ENCODE measurements at places on chromosomes 12 and 14.

DNA sequence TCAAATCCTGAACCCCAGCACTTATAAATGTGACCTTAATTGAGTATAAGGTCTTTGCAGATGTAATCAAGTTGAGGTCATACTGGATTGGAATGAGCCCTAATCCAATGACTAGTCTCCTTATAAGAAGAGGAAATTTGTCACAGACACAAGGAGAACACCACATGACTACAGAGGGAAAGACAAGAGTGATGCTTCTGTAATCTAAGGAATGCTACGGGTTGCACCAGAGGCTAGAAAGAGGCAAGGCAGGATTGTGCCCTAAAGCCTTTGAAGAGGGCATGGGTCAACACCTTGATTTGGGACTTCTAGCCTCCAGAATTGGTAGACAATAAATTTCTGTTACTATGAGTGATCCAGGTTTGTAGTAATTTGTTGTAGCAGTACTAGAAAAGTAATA is 135.0 kb downstream of the FOXG1 start:
- no peak for DNase-seq

GRCh38 chr12:2300886-2301285 is 248.1 kb downstream of the CACNA1C start:
- DNase-seq, result no peak

DNA sequence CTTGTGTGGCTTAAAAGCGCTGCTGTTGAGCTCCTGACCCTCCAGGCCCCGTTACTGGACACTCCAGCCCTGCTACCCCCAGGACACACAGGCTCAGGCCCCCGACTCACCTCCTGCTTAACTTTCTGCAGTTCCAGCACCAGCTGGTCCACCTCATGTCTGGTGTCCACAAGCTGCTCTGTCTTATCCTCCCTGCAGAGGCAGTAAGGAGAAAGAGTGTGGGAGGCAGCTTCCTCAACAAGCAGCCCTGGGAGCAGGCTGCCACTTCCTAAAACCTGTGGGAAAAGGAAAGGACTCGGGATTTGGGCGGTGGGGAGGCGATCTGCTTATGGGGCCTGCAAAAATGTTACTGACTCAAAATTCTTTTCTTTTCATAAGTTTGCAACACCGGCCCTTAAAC is 79.2 kb downstream of the CCDC88C start:
- DNase-seq, result no peak

DNA sequence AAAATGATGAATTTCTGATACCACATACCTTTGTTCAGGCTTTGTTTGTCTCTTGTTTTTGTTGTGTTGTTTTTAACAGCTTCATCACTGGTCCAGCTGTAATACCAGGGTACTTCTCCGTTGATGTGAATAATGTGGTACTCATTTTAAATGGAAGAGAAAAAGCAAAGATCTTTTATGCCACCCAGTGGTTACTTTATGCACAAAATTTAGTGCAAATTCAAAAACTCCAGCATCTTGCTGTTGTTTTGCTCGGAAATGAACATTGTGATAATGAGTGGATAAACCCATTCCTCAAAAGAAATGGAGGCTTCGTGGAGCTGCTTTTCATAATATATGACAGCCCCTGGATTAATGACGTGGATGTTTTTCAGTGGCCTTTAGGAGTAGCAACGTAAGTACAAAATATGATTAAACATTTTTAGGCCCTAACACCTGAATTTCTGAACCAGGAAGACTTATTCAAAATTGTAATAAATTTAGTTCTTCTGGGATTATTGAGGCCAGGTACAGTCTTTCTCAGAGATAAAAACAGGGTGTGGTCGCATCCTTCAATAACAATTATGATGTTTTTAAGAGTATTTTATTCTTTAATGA is 22.4 kb downstream of the RXYLT1 start:
- no peak for DNase-seq

DNA sequence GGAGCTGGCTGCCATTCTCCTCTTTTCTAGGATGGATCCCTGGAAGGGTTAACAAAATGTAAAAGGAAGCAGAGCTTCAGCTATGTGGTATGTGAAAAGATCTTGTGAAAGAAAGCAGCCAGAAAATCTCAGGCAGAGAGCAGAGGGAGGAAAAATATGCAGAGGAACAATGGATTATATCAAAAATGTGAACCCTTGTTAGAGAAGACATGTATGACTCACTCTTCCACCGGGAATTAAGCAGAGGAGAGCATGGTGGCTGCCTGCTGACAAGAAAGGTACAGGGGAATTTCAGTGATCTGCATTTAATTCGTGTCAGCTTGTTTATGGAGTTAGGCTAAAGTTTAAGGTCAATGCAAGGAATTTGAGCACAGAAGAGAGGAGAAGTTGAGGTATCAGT is 46.3 kb downstream of the KCNA1 start:
- no peak for DNase-seq

DNA sequence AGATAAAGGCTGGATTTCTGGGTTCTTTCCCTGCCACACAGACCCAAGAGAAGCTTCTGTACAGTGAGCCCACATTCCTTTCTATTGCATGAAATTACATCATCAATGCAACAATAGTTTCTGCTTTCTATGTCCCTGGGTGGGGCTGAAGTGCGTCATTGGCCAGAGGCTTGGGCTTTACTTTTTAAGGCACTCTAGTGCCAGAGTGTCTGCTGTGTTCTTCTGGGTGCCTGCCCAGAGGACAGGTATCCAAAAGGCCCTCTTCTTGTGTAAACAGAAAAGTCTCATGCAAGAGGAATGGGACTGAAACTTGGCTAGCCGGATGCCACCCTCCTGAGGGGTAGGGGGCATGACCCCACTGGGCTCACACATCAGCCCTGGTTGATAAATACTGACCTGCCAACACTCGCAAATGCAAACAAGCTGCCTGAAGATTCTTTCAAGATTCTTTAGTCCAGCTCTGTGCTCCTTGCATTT is 5.9 kb downstream of the KRT86 start:
- DNase-seq, result no peak

DNA sequence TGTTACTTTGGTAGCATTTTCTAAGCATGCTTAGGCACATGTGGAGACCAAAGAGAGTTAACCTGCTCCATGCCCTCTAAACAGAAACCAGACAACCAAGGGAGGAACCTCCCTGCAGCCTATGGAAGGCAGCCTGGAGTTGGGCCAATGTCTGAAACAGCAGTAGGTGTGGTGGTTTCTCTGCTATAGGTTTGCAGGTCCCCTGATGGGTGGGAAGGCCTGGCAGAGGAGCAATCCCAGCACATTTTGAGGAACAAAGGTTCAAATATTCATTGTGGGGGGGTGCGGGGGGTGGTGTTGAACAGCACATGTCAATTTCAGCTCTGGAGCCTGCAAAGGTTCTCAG is 65.4 kb downstream of the DACT1 start:
- DNase-seq, result no peak

GRCh38 chr12:23891115-23891514 is 58.4 kb downstream of the SOX5 start:
- DNase-seq, result no peak

DNA sequence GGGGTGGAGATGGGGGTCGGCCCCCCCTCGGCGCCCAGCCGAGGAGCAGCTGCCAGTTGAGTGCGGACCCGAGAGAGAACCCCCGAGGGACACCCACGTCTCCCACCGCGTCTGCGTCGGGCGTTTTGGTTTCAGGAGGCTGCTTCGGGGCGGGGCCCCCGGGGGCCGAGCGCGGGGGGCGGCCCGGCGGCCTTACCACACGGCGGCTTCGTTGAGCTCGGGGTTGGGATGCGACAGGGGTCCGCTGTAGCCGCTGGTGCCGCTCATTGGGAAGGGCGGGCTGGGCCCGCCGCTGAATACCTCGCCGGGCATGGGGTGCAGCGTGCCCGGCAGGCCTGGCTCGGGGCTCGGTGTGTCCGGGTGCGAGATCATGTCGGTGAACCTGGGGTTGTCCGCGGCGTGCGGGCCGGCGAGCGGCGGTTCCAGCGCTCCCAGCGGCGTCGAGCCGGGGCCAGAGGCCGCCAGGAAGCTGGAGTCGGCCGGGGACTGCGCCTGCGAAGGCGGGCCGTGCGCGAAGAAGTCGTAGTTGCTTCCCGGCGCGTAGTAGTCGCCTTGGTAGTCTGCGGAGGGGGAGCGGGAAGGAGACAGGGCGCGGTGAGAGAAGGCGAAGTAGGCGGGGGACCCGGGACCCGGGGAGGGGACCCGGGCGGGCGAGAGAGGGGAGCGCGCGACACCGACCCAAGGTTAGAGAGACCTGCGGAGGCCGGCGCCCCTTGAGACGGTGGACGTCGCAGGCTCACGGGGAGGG is 8.5 kb downstream of the LHX5 start:
- no peak for DNase-seq

GRCh38 chr12:127063339-127064072 is 1203.5 kb upstream of the TMEM132C start:
- DNase-seq, result no peak

GRCh38 chr12:126780343-126780742 is 1486.6 kb upstream of the TMEM132C start:
- no peak for DNase-seq

GRCh38 chr12:25017336-25017735 is 68.4 kb upstream of the BCAT1 start:
- DNase-seq, result no peak

DNA sequence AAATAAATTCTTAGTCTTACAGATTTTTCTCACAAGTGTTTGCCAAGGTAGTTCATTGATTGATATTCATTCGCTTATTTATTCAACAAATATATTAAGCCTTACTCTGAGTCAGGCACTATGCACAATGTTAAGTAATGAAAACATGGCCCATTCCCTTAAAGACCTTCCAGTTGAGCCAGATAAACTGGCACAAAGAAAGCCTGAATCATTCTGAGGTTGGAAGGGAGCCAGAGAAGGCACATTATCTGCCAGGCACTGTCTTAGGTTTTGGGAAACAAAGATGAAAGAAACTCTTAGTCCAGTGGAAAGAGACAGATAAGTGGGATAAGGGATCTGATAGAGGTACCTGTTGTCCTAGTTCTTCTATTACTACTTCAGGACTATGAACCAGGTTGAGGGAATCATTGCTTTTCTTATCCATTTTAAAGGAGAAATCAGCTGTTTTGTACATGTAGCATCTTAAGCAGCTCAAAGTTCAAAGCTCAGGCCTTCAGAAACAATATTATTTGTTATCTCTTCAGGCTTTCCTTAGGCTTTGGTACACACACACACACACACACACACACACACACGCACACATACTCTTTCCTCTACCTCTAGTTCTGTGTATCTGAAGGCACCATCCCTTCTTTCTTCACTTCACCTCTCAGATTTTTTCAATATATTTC is 27.0 kb downstream of the PDE6H start:
- DNase-seq, result no peak

DNA sequence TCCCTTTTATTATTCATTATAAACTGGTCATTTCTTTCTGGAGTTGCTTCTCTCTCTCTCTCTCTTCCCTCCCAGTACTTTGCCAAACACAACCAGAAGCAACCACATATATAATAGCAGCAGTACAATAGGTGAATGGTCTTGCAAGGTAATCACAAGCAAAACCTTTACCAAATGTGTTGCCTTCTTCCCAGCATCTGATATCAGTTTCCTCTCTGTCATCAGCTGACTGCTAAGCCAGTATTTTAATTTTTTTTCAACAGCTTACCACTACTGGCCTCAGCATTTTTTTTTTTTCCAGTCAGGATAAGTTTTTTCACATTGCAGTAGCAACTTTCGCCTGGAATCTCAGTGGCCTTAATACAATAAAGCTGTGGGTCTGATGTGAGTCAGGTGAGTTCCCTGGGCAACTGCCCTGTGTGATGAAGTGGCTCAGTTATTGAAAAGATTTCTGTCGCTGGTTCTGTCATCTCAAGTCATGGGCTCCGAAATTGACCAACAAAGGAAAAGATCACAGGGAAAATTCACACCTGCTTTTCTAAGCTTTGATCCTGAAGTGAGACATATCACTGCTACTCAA is 282.5 kb upstream of the AMIGO2 start:
- no peak for DNase-seq

DNA sequence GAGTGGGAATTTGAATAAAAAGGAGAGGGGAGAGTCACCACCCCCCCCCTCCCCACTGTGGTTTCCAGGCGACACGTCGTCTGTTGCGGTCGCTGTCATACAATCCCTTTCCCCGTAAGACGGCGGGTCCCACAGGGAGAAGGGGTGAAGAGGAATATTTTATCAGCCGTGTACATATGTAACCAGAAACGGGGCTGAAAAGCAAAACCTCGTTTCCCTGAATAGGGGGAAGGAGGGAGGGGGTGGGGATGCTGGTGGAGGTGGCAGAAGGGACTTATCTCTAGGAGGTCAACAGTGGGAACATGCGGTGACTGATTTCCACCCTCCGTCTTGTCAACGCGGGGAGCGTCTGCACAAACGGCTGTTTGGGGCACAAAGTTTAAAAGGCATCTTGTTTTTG is 171.4 kb downstream of the RBM19 start:
- no peak for DNase-seq

DNA sequence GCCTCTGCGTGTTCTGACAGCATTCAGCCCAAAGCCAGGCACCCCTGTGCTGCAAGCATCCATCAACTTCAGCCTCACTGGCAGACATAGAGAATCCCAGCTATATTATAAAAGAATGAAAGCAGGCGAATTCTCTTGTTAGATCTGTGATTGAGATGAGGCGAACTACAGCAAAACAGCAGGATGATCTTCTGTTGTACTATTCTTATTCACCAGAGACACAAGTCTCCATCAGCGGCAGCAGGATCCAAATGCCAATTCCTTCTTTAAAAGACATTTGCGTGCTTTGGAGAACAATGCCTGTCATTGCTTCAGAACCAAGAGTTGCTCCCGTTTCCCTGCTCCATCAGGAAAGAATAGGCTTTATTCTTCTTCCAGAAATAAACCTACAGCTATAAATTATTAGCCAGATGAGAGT is 188.9 kb downstream of the SLC41A2 start:
- DNase-seq, result no peak

GRCh38 chr12:94614288-94614721 is 36.1 kb downstream of the TMCC3 start:
- no peak for DNase-seq

DNA sequence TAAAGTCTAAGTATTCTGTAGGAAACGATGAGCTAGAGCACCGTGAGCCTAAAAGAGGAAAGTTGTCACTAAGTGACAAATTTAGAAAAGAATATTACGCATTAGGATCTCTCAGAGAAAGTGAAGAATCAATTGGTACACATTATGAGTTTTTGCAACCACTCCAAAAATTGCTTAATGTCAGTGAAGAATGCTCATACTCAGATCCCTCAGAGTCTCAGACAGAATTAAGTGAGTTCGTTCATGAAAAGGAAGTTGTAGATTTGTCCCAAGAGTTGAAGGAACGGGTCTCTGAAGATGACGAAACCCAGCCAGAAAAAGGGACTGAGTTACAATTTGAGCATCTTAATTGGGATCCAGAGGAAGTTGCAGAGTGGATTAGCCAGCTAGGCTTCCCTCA is 1.5 kb downstream of the SAMD15 start:
- no peak for DNase-seq

Data from T-helper 1 cell (primary cell).